Upper lobe of left lung (tissue), 6 donors: ENCODE measurements at places on chromosomes 3 and 15. TPM values are rescaled to one million over a fixed set of nuclear protein-coding genes. Genes with fewer than 3 reads are reported as not detected.

Gene CSNK1G1
- 14.8 TPM for total RNA-seq

DNA sequence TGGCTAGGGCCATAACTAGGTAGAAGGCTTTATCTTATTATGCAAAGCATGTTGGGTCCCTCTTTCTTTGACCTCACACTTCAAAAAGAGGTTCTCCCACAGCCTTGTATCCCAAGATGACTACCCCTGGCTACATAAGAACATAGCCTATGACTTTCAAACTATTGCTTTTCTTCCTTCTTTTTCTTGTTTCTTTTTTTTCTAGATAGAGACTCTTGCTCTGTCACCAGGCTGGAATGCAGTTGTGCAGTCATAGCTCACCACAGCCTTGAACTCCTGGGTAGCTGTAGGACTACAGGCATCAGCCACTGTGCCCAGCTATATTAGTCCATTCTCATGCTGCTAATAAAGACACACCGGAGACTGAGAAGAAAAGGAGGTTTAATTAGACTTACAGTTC lies 47.2 kb downstream of the DIPK2A start:
- DNase-seq = no peak
- H3K27ac ChIP-seq = no peak overlapping the region
- no peaks in the 10 kb centered on the region for H3K27me3 ChIP-seq
- H3K36me3 ChIP-seq = no peaks in the 10 kb centered on the region

- no peak for DNase-seq
- no peaks in the 10 kb centered on the region for H3K27me3 ChIP-seq
- H3K4me3 ChIP-seq = no peak overlapping the region
- H3K27ac ChIP-seq = no peak overlapping the region
Measured at GRCh38 chr15:32705446-32705845, 12.4 kb upstream of the GREM1 start.

Gene SLC15A2
- 43.1 TPM for total RNA-seq

GRCh38 chr3:189890496-189890895 lies 230.2 kb downstream of the P3H2 start:
- no peaks in the 10 kb centered on the region for H3K4me1 ChIP-seq
- no peak for DNase-seq
- H3K36me3 ChIP-seq = no peaks in the 10 kb centered on the region

- H3K27ac ChIP-seq = peak overlapping the region; percentile 88
- H3K4me1 ChIP-seq = peaks cover 14% of the 10 kb centered on the region
- peak overlapping the region; percentile 69 for H3K4me3 ChIP-seq
- no peaks in the 10 kb centered on the region for H3K27me3 ChIP-seq
Measured at GRCh38 chr15:38454696-38455090, 766 bp downstream of the FAM98B start.

- H3K27me3 ChIP-seq = no peaks in the 10 kb centered on the region
- H3K27ac ChIP-seq = no peak overlapping the region
- no peak for DNase-seq
- H3K36me3 ChIP-seq = no peaks in the 10 kb centered on the region
- H3K4me1 ChIP-seq = no peaks in the 10 kb centered on the region
Measured at GRCh38 chr15:100186366-100186765, 155.4 kb downstream of the ADAMTS17 start.

DNA sequence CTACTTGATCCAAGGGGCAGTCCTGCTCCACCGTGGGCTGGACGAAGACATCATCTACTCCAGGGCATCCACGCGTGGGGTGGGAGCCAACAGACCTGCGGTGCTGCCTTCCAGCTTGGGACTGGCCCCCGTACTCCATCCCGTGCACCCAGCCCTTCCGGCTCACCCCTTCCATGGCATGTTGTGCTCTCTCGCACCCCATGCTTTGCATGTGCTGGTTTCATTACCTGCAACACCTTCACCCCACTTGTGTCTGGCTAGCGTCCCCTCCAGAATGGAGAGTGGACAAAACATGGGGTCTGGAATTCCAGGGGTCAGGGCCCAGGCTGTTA lies 30.2 kb downstream of the SEMA7A start:
- H3K27me3 ChIP-seq = no peaks in the 10 kb centered on the region
- no peak overlapping the region for H3K4me3 ChIP-seq
- no peaks in the 10 kb centered on the region for H3K36me3 ChIP-seq
- DNase-seq = no peak
- peaks cover 15% of the 10 kb centered on the region for H3K4me1 ChIP-seq

DNA sequence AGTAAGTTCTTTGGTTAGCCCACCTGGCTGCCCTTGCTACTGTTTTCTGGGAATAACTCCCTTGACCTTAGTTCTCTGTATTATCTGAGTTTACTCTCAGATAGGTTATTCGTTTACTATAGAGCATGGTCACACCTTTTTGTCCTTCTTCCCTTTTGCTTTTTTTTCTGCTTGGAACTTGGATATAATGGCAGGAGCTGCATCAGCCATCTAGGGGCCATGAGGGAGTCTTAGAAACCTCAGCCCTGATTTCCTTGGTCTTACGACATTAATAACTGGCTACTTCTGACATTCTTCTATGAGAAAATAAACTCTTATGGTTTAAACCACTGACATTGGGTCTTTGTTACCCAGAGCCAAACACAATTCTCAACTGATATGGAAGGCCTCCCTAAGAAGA lies 3.4 kb upstream of the SLC51B start:
- no peaks in the 10 kb centered on the region for H3K36me3 ChIP-seq
- no peaks in the 10 kb centered on the region for H3K27me3 ChIP-seq
- H3K4me1 ChIP-seq = peaks cover 17% of the 10 kb centered on the region
